HFFc6 (cell line): ENCODE measurements at places on chromosomes 11 and 22. TPM values are rescaled to one million over a fixed set of nuclear protein-coding genes. Genes with fewer than 3 reads are reported as not detected.

- H3K4me1 ChIP-seq: no peaks in the 10 kb centered on the region
- no peak for DNase-seq
- H3K36me3 ChIP-seq: no peaks in the 10 kb centered on the region
- H3K27me3 ChIP-seq: peaks cover 45% of the 10 kb centered on the region
These were observed 6.7 kb downstream of the PLAAT2 start for GRCh38 chr11:63556404-63557013.

GRCh38 chr11:95557376-95557775 is 232.2 kb downstream of the FAM76B start:
- H3K4me3 ChIP-seq: no peak overlapping the region
- no peaks in the 10 kb centered on the region for H3K4me1 ChIP-seq
- no peak for DNase-seq
- no peaks in the 10 kb centered on the region for H3K36me3 ChIP-seq

DNA sequence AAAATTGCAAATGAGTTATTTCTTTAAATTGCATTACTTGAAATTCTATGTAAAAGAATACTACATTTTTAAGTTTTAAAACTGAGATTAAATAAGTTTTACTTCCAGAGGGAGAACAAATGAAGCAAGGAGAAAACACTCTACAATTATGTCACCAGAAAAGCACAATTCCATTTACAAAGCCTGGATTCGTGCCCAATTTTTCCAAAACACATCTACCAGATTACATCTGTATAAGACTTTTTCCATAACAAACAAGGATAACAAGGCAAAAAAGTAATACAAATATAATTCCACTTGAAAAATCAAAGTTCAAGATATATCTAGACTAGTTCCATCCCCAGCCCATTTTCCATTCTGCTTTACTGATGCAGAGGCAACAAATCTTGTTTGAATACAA is 40.5 kb downstream of the MTMR2 start:
- H3K4me1 ChIP-seq: peaks cover 44% of the 10 kb centered on the region
- no peak overlapping the region for H3K27ac ChIP-seq
- H3K4me3 ChIP-seq: no peak overlapping the region
- H3K36me3 ChIP-seq: peaks cover 40% of the 10 kb centered on the region
- H3K27me3 ChIP-seq: no peaks in the 10 kb centered on the region

- peaks cover 42% of the 10 kb centered on the region for H3K4me1 ChIP-seq
- no peaks in the 10 kb centered on the region; the same call in 1 of the 2 replicates for H3K36me3 ChIP-seq
- H3K27ac ChIP-seq: no peak overlapping the region
- H3K27me3 ChIP-seq: no peaks in the 10 kb centered on the region; the same call in 1 of the 2 replicates
These were observed 14.5 kb downstream of the DGCR2 start for GRCh38 chr22:19107730-19108074.

DNA sequence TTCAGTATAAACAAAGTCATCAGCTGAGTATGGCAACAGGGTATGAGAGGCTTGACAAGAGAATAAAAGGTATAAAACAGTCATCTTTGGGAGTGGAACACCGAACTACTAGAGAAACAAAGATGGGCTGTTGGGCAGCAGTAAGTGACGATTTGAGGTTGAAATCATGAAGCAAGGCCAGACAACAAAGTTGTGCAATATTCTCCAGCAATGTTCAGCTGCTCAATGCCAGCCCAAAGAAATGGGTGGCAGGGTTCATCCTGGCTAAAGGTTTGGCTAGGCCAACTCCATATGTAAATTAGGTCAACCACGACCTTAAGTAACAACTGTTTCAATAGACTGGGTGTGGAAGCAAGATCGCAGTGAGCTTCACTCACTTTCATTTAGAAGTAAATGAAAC is 6.2 kb downstream of the APIP start:
- no peak overlapping the region for H3K27ac ChIP-seq
- H3K4me3 ChIP-seq: no peak overlapping the region
- no peaks in the 10 kb centered on the region for H3K27me3 ChIP-seq
- peaks cover 18% of the 10 kb centered on the region for H3K36me3 ChIP-seq

- no peaks in the 10 kb centered on the region for H3K36me3 ChIP-seq
- no peak for DNase-seq
- H3K4me1 ChIP-seq: no peaks in the 10 kb centered on the region
- H3K27ac ChIP-seq: no peak overlapping the region
These were observed 34.5 kb upstream of the TH start for GRCh38 chr11:2205981-2206690.

DNA sequence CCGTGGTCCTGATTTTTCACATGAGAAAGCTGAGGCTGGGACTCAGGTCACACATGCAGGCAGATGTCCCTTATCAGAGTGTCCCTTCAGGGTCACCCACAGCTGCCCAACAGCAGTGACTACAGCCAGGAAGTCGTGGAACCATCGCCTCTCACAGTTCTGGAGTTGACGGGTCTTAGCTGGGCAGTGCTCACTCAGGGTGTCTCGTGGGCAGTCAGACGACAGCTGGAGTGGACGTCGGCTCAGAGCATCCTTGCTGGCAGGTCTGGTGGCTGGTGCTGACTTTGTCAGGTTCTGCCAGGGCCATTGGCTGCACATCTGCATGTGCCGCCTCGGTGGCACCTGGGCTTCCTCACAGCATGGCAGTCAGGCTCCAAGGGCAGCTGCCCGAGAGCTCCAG is 35.6 kb upstream of the TH start:
- H3K27ac ChIP-seq: no peak overlapping the region
- no peaks in the 10 kb centered on the region for H3K4me1 ChIP-seq
- peaks cover 29% of the 10 kb centered on the region for H3K27me3 ChIP-seq
- no peak overlapping the region for H3K4me3 ChIP-seq
- H3K36me3 ChIP-seq: no peaks in the 10 kb centered on the region
- DNase-seq: no peak

- H3K27ac ChIP-seq: no peak overlapping the region
- H3K36me3 ChIP-seq: no peaks in the 10 kb centered on the region
- peaks cover 22% of the 10 kb centered on the region; the same call in 1 of the 2 replicates for H3K27me3 ChIP-seq
- no peak for DNase-seq
- H3K4me3 ChIP-seq: no peak overlapping the region
These were observed 103.9 kb downstream of the TIMP3 start for GRCh38 chr22:32905400-32905799.

- H3K27ac ChIP-seq: no peak overlapping the region
- no peak overlapping the region for H3K4me3 ChIP-seq
- H3K27me3 ChIP-seq: peaks cover 18% of the 10 kb centered on the region
These were observed 25.8 kb upstream of the LMO1 start for GRCh38 chr11:8289492-8289918.

DNA sequence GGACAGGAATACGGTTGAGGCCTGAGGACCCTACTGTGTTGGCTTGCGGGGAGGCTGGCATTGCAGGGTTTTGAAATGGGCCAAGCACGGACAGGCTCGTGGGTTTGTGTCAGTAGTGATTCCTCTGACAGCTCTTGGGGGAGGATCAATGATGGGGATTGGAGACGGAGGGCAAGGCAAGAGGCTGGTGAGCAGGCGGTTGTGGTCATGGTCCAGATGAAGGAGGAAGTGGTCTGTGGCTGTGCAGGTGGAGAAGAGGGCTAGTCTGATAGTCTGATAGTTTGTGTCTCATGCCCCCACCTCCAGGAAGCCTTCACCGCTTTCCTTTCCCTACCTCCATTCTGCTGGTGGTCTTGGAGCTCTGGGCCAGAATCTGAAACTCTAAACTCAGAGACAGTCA is 3.0 kb downstream of the MAFF start:
- peak overlapping the region; percentile 93 for H3K4me3 ChIP-seq
- H3K36me3 ChIP-seq: peaks cover 5% of the 10 kb centered on the region; the same call in 1 of the 2 replicates
- DNase-seq: no peak
- peaks cover 46% of the 10 kb centered on the region for H3K4me1 ChIP-seq
- peaks cover 23% of the 10 kb centered on the region for H3K27me3 ChIP-seq

The ACAT1 gene
- 63.1 to 66.3 TPM (median 63.8 TPM) in 3 replicates for total RNA-seq

The LMNTD2 gene
- total RNA-seq: 1.1 to 1.7 TPM (median 1.2 TPM) in 3 replicates

The MRPL11 gene
- total RNA-seq: 59.8 and 70.2 TPM in 2 replicates

The OR2AG1 gene
- not detected in 3 replicates for total RNA-seq

The ACTN3 gene
- 0.10 and 0.11 TPM in 2 replicates for total RNA-seq

The SUSD2 gene
- 0.11 to 0.24 TPM (median 0.16 TPM) in 3 replicates for total RNA-seq

The GNG3 gene
- total RNA-seq: not detected in 3 replicates

The CD3G gene
- not detected in 3 replicates for total RNA-seq
